ENCODE measurements at places on chromosomes 1 and 21.

DNA sequence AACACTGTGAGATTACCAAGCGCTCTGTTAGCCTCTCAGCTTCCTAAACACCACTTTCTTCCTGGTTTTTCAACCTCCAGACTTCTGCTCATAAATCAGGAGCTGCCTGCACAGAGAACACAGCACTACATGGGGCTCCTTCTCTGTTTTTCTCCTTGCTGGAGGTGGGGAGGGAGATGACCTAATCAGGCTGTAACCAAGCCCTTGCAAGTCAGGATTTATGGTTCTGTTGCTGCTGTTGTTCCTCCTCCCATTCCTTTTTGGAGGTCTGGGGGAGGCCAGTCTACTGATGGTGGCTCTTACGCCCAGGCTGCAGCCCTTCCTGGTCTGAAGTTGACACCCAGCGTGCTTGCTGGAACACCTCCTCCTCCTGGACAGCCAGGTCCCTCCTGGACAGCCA is 80.9 kb upstream of the AJAP1 start:
- no peak for DNase-seq

- DNase-seq, result no peak
Observed at GRCh38 chr1:109394591-109395281, 3.0 kb downstream of the SORT1 start.

GRCh38 chr1:7322283-7322785 is 448.8 kb upstream of the VAMP3 start:
- DNase-seq, result peak; percentile 10

GRCh38 chr21:35340273-35340672 is 291.2 kb upstream of the RUNX1 start:
- no peak for DNase-seq

DNA sequence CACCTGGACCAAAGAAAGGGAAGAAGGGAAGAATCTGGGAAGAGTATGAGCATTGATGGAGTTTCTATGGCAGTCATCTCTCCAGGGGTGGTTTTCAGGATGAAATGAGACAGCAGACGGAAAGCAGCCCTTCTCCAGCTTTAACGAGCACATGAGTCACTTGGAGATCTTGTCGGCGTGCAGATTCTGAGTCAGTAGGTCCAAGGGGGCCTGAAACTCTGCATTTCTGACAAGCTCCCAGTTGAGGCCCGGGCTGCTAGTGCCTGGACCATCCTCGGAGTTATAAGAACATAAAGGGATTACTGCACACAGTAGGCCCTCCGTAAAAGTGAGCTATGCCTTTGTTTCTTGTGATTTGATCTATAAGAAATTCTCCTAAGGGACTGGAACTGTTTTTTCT is 17.6 kb downstream of the HSPG2 start:
- no peak for DNase-seq

- no peak for DNase-seq
Observed at GRCh38 chr1:236176337-236177336, 34.3 kb downstream of the GPR137B start.
